ENCODE measurements at places on chromosomes 7 and 10.

GRCh38 chr10:122531939-122532338 is 28.6 kb upstream of the DMBT1 start:
- no peak for DNase-seq

DNA sequence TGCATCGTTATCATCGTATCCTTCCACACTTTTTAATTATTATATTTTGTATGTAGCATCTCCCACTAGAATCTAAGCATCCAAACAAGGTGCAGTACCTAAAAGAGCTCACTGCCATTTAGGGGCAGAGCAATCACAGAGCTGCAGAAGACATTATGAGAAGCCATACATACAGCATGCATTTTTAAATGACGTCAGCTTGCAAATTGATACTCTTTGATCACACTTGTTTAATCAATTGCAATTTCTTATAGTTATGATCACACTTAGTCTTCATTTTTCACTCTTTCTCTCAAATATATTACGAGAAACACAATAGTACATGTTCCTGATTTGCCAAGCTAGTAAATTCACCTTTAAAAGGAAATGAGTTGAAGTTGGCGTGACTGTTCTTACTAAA is 753.3 kb upstream of the LRRN3 start:
- DNase-seq = no peak

- no peak for DNase-seq
These were observed 9.5 kb downstream of the SEMA3D start for GRCh38 chr7:85177316-85177715.

DNA sequence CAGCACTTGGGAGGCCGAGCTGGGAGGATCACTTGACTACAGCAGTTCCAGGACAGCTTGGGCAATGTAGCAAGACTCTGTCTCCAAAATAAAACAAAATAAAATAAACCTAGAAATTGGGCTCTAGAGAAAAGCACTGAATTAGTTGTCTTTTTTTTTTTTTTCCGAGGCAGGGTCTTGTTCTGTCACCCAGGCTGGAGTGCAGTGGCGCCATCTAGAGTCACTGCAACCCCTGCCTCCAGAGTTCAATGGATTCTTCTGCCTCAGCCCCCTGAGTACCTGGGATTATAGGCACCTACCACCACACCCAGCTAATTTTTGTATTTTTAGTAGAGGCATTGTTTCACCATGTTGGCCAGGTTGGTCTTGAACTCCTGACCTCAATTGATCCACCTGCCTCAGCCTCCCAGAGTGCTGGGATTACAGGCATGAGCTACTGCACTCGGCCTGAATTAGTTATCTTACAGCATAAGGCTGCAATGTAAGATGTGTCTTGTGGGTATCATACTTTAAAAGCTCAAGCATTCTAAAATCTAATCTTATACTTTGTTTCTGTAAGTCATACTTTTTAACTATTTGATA is 12.8 kb downstream of the MEIG1 start:
- no peak for DNase-seq

DNA sequence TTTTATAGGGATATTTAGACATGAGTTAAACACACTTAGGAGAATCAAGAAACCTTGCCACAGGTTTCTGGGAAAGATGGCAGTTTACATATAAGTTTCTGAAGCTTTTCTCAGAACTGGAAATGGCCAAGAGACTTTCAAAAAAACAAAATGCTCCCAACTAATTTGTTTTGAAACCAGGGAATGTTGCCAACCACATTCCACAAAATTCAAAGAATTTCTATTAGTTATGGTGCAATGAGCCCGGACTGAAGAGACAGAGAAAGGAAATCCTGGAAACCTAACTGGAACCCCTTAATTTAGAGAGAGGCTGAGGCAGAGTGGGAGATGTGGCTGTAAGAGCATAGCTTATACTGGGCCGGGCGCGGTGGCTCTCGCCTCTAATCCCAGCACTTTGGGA is 128.5 kb downstream of the PTEN start:
- no peak for DNase-seq

GRCh38 chr7:129933627-129934026 is 19.1 kb downstream of the UBE2H start:
- DNase-seq = no peak

DNA sequence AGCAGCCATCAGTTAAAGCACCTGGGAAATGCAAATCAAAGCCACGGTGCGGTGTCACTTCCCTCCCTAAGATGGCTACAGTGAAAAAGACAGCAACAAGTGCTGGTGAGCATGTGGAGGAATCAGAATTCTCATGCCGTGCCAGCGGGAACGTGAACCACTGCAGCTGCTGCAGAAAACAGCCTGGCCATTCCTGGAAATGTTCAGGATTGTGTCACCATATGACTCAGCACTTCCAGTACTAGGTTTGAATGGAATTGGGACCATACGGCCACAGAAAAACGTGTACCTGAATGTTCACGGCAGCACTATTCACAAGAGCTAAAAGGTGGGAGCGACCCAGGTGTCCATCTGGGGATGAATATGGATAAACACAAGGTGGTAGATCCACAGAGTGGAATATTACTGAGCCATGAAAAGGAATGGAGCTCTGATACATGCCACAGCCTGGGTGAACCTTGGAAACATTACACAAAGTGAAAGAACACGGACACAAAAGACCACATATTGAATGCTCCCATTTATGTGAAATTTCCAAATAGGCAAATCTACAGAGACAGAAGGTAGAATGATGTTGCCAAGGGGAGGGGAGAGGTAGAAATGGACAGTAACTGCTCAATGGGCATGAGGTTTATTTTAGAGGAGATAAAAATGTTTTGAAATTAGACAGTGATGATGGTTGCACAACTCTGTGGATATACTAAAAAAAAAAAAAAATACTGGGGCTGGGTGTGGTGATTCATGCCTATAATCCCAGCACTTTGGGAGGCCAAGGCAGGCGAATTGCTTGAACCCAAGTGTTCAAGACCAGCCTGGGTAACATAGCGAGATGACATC is 61.6 kb downstream of the MICALL2 start:
- DNase-seq = no peak

DNA sequence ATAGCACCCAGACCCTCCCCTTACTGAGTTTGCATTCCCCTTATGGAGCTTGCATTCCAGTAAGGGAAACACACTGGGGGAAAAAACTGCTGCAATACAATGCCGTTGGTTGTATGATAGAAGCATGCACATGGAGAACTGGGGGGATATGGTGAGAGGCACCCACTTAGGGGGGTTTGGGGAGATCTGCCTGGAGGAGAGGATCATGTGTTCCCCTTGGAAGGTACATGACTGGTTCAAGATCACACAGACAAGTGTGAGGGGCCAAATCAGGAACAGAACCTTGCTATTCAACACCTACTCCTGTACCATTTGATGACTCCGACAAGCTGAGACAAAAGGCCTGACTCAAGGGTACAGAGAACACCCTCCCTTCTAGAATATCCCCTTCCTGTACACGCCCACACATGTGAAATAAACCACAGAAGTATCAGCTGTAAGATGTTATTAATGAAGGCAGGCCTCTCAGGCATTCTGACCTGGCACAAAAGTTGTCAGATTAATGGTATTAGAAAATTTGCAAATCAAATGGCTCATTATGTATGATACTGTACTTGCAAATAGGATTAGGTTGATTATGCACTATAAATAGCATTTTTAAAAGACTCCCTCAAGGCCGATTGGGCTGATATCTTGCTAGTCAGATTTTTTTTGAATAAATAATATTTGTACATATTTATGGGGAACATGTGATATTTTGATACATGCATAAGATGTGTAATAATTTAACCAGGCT is 122.2 kb downstream of the NPY start:
- DNase-seq = peak; percentile 53

GRCh38 chr7:98238976-98239375 is 13.1 kb downstream of the TECPR1 start:
- DNase-seq = no peak

GRCh38 chr10:56318816-56319215 is 42.2 kb downstream of the ZWINT start:
- DNase-seq = no peak

DNA sequence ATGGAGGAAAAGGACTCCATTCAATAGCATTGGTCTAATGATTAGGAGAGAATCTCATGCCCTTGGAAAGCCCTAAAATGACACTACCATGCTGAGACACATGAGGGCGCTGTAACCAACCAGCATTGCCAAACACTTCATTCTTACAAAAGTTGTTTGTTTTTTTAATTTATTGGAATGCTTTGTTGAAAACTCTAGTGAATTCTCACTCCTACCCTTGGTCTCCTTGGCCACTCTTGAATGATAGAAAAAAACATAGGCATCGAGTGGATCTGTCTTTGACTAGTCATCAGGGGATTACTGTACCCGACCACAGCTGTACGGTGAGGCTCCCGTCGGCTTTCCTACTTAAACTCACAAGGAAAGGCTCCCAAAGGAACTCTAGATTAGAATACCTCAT is 29.3 kb upstream of the ADD3 start:
- DNase-seq = no peak

DNA sequence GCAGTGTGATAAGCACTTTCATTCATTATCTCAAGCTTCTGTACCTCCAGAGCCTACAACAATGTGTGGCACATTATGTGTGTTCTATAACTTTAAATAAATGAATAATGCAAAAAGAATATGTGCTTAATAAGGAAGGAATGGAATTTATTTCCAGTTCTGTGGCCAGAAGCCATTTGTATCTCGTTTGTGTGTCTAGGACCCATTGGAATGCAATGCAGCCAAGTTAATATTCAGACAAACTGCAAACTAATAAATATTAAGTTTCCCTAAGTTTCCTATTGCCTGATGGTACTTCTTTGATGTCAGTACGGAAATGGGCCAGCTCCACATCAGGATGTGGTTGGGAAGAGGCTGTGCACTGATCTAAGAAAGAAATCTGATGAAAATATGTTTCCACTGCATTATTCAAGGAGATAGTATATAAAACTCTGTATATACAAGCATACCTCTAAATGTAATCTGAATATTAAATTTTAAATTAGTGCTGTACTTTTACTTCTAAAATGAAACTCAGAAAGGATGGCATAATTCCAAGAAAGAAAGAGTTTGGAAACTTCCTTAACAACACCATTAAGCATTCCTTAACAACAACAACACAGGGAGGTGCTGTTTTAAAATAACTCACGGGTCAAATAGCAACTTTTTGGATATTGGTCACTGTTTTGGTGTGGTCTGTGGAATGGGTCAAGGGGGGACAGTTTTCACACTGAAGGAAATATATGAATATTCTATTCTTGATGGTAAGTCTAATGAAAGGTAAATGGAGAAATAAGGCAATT is 29.4 kb upstream of the ANKRD30A start:
- no peak for DNase-seq

- DNase-seq = no peak
These were observed 148.8 kb downstream of the MAGI2 start for GRCh38 chr7:79304711-79305110.

DNA sequence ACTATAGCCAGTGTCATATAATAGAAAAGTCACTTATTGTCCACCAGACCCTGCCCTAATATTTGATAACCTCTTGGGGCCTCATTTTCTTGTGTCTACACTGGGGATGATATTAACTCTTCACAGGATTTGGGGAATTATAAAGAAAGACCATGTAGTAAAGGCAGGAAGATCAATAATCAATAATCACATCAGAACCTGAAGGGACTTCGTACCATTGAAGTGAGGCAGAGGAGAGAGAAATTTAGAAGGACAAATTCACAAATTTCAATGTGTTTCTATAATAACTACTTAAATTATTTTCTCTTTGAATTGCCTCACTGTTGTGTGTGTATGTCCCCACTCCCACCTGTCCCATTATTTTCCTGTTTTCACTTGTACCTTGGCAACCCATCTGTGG is 10.7 kb upstream of the SGMS1 start:
- DNase-seq = no peak

- no peak for DNase-seq
These were observed 45.4 kb downstream of the CHST3 start for GRCh38 chr10:72009425-72010081.

Measured in NCI-H526 treated with DMSO at 0.1 percent for 48 hours (cell line).